ENCODE measurements at places on chromosomes 12 and 14.

DNA sequence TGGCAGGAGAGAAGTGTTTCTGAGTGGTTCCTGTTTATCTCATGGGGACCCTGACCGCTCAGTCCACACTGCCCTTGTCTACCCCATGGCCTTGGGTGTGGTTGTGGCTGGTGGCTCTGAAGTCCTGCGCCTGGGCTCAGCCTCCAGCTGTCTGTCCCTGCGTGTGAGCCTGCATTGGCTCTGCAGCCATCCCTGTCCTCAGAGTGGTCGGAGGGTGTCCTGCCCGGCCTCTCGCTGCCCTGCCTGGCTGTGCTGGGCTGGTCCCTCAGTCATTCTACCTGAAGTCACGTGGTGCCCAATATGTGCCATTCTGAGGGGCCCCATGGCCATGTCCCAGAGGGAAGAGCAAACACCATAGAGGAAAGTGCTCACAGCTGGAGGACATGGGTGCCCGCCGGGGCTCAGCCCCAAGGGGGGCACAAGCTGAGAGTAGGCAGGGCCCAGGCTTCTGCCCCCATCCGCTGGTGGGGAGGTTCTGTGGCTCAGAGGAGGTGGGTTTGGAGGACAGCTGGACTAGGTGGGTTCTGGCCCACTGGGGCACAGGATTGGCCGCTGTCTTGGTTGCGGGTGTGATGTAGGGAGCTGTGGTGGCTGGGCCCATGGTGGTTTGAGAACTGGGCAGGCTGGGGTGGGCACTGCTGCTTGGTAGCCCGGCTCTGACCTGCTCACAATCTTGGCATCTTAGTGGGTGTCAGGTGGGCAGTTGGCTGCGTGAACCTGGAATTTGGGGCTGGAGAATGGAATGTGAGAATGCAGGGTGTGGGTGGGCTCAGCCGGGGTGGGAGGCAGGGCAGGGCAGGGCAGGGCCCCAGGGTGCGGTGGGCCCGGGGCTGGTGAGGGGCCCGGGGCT, 11.6 kb downstream of the TEDC1 start:
- DNase-seq: no peak

DNA sequence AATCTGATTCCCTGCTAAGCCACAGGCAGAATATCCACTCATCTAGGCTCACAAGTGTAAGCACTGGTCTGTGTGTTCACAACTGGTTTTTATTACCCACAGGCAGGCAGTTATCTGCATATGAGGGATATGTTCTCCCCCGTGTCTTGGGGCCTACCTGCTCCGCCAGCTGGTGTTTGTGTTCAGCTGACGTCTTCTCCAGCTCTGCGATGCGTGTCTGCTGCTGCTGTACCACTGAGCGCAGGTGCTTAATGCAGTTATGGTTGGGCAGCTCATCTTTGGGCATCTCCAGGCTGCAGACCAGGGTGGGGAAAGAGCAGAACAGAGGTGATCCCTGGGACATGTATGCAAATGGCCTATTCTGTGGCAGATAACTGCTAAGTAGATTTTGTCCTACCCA, 13.7 kb downstream of the RNF41 start:
- DNase-seq: no peak

DNA sequence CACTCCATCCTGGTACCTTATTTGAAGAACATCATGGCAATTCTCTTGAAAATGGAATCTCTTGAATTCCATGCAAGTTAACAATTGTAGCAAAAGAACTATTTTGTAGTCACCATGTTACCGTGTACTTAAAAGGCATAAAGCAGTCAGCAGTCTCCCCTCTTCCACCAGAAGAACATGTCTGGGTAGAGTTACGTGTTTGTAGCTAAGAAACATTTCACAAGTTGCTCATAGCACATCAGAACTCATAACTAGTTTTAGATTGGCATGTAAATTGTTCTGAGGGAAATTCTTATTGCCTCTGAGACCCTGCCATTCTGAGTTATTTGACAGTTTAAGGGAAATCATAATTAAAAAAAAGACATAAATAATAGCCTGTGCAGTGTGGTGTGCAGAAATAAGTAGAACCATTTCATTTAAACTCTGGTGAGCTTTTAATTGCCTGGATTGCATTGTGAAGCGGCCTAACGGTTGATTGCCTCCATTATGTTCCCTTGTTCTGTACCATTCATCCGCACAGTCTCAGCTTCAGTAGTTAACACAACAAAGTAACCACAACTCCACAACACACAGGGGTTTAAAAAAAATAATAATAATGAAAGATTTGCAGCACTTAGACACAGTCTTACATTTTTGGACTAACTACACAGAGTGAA, 2.6 kb downstream of the LMO3 start:
- no peak for DNase-seq

GRCh38 chr12:6547566-6547965, 8.3 kb downstream of the IFFO1 start:
- no peak for DNase-seq

- DNase-seq: peak; percentile 31
These were observed 4.2 kb upstream of the AAAS start for GRCh38 chr12:53325511-53326061.

DNA sequence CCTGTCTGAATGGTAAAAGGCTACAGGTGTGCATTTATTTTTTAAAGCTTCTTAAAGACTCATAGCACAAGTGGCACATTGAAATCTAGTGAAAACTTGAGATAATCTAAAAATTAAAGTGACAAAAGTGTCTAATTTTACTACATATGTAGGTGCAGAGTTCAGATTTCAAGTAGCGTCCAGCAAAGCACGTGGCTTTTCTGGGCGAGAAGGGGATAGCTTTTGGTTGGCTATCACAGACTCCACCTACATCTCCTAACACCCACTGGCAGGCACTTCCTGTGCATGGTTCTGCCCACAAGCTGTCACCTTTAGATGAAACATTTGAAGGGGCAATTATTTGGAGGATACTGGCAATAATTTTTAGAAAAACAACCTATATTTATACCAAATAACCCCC, 1.9 kb upstream of the PITPNM2 start:
- DNase-seq: no peak

DNA sequence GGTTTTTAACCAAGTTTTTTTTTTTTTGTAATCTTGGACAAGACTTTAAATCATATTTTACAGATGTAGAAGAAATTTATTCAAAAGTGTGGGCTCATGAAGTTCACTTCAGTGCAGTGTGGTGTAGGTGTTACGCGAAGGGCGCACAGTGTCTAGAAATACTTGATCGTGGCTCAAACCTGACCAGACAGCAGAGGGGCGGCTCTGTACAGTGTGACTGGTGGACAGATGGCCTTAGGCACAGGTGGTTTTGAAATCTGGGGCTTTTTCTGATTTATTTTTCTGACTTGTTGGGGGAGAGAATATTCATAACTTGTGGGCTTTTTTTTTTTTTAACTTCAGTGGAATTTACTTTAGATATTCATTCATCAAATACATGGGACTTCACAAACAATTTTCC, 179.2 kb downstream of the PELI2 start:
- DNase-seq: no peak

DNA sequence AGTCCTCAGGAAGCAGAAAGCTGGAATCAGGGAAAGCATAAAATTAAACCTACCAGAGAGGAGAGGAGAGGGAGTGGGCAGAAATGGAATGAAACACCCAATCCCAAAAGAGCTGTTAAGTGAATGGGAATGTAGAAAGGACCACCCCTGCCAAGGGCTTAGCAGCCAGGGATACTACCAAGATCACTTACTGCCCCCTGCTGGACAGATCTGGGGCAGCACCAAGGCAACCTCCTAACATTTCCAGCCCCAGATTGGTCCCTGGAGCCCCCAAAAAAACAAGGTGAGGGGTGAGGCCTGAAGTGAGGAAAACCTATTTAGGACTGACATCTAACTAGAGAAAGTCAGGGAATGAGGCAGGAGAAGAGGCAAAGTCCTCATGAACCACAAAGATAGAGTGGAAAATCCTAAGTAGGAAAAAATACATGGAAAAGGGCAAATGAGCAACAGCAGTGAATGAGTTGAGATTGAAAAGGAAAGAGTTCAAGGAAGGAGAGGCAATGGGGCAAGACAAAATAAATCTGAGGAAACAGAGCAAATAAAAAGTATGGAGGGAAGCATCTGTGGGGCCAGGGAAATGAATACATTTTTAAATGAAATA, 11.2 kb upstream of the FKBP11 start:
- peak; percentile 75 for DNase-seq

GRCh38 chr12:11827091-11828061, 177.9 kb downstream of the ETV6 start:
- DNase-seq: no peak

GRCh38 chr14:31069343-31069742, 43.2 kb upstream of the STRN3 start:
- no peak for DNase-seq

- DNase-seq: no peak
These were observed 53.7 kb downstream of the RIN3 start for GRCh38 chr14:92567173-92567725.

DNA sequence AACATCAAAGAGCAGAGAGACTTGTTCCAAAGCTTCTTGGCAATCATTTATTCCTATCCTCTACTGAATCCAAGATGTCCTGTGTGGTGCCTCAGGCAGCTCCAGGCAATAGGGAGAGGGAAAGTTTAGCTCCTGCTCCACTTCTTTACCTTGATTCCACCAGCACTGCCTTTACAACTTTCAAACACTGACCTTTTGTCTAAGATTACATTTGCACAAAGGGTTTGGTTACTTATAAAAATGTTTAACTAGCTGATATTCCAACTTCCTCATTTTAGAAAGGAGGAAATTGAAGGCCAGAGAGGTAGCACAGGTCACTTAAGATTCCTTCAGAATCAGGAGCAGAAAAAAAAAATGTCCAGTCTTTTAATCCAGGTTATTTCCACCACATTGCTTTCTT, 192.7 kb downstream of the BTG1 start:
- DNase-seq: no peak

DNA sequence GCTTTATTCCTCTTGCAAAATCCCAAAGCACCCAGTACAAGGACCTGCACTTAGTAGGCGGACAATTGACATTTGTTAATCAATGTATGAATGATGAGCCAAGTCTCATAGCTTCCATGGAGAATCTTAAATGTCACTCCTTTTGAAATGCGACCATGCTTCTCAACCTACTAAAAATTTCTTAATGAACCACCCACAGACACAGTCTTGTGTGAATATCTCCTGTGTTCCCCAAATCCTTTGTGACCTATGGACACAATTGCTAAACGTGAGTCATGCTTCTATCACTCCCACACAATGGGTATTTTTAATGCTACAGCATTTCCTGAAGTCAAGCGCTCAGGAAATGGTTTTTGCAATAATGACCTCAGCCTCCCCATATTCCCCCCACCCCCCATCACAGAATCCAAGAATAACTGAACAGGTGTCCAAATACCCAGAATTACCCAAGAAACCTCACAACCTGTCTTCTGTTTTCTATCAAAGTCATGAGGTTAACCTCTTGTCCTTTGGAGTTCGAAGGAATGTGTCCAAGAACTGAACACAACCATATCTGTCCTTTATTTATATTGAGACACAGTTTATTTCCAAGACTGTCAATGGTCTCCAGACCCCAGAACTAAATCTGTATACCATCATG, 163.6 kb upstream of the PLEKHG7 start:
- no peak for DNase-seq

DNA sequence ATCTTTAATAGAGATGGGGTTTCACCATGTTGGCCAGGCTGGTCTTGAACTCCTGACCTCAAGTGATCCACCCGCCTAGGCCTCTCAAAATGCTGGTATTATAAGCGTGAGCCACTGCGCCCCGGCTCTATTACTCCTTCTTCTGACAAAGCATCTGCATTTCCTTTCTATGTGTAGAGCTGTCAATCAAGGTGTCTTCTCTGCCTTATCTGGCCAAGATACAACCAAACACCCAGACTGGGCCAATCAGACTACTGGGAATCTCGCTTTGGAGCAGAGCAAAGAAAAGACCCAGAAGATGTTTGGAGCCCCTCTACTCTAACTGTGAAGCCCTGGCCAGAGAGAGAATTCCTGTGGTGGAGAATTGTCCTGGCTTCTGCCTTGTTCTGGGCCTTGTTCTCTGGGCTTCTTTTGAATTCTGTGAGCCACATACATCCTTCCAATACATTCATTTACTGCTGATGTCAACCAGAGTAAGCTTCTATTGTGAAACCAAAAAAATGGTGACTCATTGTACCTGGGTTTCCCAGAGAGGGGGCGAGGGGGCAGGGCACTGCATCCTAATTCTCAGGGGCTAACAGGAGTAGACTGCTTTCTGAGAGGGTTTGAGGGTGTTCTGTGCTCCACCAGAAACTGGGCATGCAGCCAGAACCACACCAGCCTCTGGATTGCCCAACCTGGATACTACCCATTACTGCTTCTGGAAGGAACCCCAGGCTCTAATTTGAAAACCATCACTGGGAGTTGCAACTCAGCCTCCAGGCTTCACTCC, 18.8 kb upstream of the FLVCR2 start:
- DNase-seq: peak; percentile 74

GRCh38 chr12:66144791-66145754, 14.5 kb upstream of the LLPH start:
- DNase-seq: no peak

- DNase-seq: no peak
These were observed 248.5 kb downstream of the RERGL start for GRCh38 chr12:17841496-17841895.

- DNase-seq: no peak
These were observed 52.9 kb downstream of the ACTN1 start for GRCh38 chr14:68926236-68926635.

DNA sequence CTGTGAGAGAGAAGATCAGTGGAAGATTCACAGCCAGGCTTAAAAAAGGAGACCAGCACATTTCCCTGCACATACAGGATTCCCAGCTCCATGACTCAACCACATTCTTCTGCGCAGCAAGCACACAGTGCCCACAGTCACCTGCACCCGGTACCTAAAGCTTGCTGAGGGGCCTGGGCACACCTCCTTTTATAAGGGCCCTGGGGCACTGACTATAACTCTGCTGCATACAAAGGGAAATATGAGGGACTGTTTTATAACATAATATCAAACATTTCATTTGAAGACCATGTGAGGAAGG, 322.9 kb downstream of the DAD1 start:
- DNase-seq: no peak

DNA sequence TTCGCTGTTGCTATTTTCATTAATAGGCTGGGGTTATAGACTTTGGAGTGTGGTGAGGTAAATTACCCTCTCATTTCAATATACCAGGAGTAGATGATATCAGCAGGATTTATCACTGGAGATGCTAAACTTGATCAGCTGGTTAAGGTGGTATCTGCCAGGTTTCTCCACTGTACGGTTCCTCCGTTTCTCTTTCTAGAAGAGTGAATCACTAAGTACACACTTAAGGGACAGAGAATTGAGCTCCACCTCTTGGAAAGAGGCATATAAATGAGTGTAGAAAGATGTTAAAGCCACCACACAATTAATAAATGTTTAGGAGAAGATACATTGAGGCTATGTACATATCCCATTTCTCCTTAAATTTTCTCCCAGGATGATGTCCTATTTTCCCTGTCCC, 277.4 kb upstream of the GRIP1 start:
- DNase-seq: no peak

GRCh38 chr12:74043343-74043742, 494.3 kb upstream of the ATXN7L3B start:
- DNase-seq: no peak

- no peak for DNase-seq
These were observed 27.8 kb downstream of the CLIP1 start for GRCh38 chr12:122394626-122395194.

GRCh38 chr12:45050751-45051571, at the start of gene DBX2:
Gene DBX2 (minus strand): TSS chr12:45051099. CDS start chr12:45050927, 172 bp downstream.
- no peak for DNase-seq

GRCh38 chr12:31585271-31585670, 5.7 kb downstream of the DENND5B start:
- DNase-seq: no peak

GRCh38 chr14:101192661-101193000, 289.1 kb upstream of the RTL1 start:
- DNase-seq: no peak

Measured in stimulated activated CD4-positive, alpha-beta T cell treated with anti-CD3 and anti-CD28 coated beads, Interleukin-1b, Interleukin-23, amount 100 ng/mL, for 48 hours (primary cell).